ENCODE measurements at places on chromosomes 1 and 21. TPM values are rescaled to one million over a fixed set of nuclear protein-coding genes. Genes with fewer than 3 reads are reported as not detected.
A peak's percentile ranks its signal among the peaks of the same experiment; 100 is the strongest.

The BGLAP gene
- 0.39 TPM for polyA plus RNA-seq

DNA sequence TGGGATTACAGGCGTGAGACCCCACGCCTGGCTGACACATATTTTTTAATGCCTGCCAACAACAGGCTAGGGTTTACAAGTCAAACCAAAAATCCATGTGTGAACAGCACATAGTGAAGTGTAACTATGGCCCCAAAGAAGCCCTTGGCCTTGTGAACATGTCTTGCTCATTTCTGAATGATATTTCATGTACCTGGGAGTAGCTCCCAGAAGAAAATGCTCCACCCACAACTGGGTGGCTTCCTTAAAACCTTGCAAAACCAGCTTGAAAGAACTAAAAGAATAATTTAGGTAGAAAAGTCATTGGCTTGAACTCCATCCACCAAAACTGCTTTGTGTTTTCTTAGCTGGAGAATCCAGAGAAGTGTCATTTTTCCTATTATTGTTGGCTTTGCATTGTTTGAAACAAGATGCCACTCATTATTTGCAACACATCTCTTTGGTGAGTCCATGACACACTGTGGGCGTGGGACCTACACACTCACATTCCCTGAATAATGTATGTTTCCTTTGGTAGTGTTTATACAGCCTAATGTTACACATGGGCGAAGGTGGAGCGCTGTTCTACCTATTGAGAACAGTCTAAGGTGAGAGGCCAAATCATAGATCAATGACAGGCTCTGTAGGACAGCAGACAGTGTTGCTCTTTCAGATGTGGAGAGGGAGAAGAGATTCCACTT, 28.5 kb upstream of the SDE2 start:
- no peaks in the 10 kb centered on the region for H3K27me3 ChIP-seq
- DNase-seq = no peak
- H3K36me3 ChIP-seq = no peaks in the 10 kb centered on the region
- H3K27ac ChIP-seq = no peak overlapping the region
- no peak overlapping the region for H3K4me3 ChIP-seq

- peak overlapping the region; percentile 53 for H3K27ac ChIP-seq
- H3K27me3 ChIP-seq = no peaks in the 10 kb centered on the region
- H3K36me3 ChIP-seq = peaks cover 15% of the 10 kb centered on the region
- H3K4me1 ChIP-seq = peaks cover 57% of the 10 kb centered on the region
Measured at GRCh38 chr1:248841702-248842395, 3.8 kb downstream of the ZNF672 start.

DNA sequence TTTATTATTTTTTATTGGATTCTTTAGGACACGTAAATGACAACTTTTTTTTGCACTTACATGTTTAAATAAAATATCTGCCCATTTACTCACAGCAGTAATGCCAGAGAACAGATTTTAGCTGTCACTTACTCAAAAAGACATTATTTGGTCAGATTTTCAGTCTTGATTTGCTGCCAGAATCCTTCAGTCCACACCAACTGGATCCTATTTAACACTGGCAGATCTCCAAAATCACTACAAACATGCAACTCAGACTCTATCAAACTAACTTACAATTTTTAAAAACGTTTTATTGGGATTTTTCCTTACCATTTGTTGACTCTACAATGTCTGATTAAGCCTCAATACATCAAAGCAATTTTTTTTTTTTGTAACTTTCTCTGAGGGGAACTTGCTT, 11.1 kb downstream of the ATP6V1G3 start:
- no peaks in the 10 kb centered on the region for H3K36me3 ChIP-seq
- H3K27ac ChIP-seq = no peak overlapping the region
- no peak overlapping the region for H3K4me3 ChIP-seq
- peaks cover 3% of the 10 kb centered on the region for H3K4me1 ChIP-seq
- H3K27me3 ChIP-seq = no peaks in the 10 kb centered on the region
- no peak for DNase-seq

The S100A8 gene
- 73.6 TPM for polyA plus RNA-seq

GRCh38 chr1:242525360-242525722, 844 bp upstream of the PLD5 start:
- no peaks in the 10 kb centered on the region for H3K36me3 ChIP-seq
- H3K27me3 ChIP-seq = peaks cover 52% of the 10 kb centered on the region
- no peak for DNase-seq
- no peak overlapping the region for H3K27ac ChIP-seq
- H3K4me1 ChIP-seq = peaks cover 14% of the 10 kb centered on the region

DNA sequence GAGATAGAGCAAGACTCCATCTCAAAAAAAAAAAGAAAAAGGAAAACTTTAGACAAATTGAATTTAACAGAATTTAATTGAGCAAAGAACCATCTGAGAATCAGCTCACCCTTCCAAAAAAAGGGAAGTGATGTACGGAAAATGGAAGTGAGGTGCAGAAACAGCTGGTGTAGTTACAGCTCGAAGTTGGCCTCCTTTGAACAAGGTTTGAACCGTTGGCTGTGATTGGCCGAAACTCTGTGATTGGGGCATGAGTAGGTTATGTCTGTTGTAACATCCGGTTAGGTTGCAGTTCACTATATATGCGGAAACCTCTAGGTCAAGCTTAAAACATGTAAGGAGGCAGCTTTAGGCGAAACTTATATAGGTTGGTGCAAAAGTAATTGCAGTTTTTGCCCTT, 97.9 kb upstream of the KIF26B start:
- no peaks in the 10 kb centered on the region for H3K4me1 ChIP-seq
- peak overlapping the region; percentile 18 for H3K27ac ChIP-seq
- H3K27me3 ChIP-seq = no peaks in the 10 kb centered on the region
- no peak for DNase-seq
- no peak overlapping the region for H3K4me3 ChIP-seq

DNA sequence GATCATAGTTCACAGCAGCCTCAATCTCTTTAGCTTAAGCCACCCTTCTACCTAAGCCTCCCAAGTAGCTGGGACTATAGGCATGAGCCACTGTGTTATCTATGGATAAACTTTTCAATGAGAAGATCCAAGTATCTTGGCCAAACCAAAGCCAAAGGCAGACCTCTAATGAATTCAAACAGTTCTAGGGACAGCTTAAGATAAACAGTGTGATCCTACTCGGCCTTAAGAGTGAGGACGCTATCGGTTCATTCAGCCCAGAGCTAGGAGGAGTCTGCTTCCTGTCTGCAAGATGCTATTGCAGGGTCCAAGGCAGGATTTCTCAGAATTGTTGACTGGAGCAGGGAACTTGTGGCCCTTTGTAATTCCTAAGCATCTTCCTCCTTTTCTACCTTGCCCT, 368.7 kb downstream of the ST6GALNAC3 start:
- DNase-seq = no peak
- H3K36me3 ChIP-seq = no peaks in the 10 kb centered on the region
- H3K27me3 ChIP-seq = no peaks in the 10 kb centered on the region
- no peak overlapping the region for H3K4me3 ChIP-seq
- no peak overlapping the region for H3K27ac ChIP-seq

All from heart right ventricle (tissue), 16 donors.